CD4-positive, alpha-beta T cell treated with Interleukin-21 for 1 hour (primary cell): ENCODE measurements at places on chromosomes 11 and 22.

- DNase-seq = no peak
These were observed 211.3 kb downstream of the NXPE2 start for GRCh38 chr11:114889594-114890011.

DNA sequence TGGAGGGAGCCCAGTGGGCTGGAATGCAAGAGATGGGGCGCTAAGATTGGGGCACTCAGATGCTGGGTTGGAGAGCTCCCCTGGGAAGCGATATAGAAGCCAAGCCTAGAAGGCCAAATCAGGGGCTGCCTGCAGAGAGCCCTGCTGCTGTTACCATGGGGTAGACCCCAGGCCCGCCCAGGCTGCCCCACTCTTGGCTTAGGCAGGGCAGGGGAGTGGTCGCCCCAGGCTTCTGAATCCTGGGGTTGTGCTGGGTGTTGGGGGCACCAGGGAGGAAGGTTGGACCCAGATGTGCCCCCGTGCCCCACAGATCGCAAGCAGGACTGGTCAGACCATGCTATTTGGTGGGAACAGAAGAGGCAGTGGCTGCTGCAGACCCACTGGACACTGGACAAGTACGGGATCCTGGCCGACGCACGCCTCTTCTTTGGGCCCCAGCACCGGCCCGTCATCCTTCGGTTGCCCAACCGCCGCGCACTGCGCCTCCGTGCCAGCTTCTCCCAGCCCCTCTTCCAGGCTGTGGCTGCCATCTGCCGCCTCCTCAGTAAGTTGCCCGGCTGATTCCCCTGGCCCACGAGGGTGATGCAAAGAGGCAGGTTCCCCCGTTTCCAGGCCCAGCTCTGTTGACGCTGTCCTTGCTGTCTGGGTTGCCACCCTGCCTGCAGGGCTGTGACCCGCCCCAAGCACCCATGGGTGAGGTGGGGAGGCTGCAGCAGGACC, 3.9 kb downstream of the FERMT3 start:
- no peak for DNase-seq

DNA sequence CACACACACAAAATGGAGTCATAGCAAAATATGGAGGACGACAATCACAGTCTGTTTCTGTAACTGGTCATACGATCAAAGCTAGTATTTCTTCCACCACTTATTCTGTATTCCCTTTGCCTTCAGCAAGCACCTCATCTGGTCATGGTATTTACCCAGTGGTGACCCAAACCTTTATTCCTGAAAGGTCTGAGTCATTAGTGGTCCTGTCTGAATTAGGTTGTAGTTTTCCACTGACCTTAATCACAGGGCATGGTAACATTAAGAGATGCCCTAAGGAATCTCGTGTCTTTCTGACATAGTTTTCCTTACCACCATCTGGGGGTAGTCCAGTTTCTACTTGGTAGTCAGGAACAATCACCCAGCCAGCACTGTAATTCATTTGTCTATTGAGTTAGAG, 54.8 kb upstream of the CEP295 start:
- no peak for DNase-seq

GRCh38 chr11:14973621-14974514, 1.7 kb upstream of the CALCA start:
- peak; percentile 9 for DNase-seq

GRCh38 chr11:125192717-125193415, 28.3 kb downstream of the PKNOX2 start:
- no peak for DNase-seq

DNA sequence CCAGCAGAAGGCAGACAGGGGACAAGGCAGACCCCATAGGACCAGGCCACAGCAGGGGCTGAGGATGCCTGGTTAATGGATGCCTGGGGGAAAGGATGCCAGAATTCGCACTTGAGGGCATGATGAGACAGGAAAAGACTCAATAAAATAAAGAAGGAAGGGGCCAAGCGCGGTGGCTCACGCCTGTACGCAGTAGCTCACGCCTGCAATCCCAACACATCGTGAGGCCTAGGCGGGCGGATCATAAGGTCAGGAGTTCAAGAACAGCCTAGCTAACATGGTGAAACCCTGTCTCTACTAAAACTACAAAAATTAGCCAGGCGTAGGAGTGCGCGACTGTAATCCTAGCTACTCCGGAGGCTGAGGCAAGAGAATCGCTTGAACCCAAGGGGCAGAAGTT, 9.8 kb downstream of the APOBEC3D start:
- no peak for DNase-seq

DNA sequence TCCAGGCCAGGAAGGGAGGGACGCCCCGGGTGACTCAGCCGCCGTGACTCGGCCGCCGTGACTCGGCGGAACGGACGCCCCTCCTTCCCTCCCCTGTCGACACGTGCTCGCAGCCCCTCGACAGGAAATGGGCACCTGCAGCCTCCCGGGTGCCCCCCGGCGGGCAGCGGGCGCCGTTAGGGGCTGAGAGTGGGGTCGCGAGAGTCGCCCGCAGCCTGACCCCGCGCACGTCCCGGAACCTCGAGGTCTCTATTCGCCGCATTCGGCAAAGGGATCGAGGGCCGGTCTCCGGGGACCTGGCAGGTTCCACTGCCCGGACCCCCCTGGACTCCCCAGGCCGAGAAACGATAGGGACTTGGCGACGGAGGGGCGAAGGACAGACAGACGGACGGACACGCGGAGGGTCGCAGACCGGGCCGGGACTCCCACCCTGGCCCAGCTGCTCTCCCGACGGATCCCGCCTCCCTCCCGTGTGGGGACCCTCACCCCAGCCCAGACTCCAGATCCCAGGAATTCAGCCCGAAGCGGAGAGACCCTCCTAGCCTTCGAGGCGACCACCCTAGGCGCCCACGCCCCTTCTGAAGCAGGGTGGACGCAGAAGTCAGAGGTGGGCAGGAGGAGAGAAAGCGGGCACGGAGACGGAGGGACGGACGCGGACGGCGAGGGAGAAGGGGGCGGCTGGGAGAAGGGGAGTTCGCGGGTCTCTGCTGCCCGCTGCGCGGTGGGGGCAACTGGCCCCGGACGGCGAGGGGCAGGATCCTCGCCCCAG, 648 bp downstream of the FOSL1 start:
- peak; percentile 55 for DNase-seq

DNA sequence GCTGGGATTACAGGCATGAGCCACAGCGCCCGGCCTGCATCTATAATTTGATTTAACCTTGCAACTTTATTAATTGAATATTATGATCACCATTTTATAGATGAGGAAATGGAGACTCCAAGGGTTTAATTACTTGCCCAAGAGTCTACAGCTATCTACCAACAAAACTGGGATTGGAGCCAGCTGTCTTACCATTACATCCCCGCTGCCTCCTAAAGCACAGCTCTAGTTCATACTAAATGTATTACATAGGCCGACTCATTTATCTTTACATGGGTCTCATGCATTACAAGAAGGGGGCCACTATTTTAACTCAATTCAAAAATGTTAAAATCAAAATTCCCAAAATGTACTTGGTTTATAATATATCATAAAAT, 14.1 kb upstream of the TMA7B start:
- no peak for DNase-seq

DNA sequence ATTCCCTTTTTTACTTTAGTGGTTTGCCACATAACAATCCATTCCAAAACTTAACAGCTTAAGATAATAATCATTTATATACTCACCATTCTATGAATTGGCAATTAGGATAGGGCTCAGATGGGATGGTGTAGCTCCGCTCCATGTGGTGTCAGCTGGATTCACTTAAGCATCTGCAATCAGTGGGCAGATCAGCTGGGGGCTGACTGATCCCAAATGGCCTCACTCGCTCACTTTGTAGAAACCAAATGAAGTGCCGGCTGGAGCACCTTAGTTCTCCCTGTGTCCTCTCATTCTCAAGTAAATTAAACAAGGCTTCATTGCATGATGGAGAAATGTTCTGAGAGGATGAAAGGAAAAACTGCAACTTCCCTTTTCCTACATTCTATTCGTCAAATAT, 161.4 kb downstream of the WT1 start:
- DNase-seq = no peak

GRCh38 chr11:131875611-131876010, 505.2 kb downstream of the NTM start:
- no peak for DNase-seq

- no peak for DNase-seq
These were observed 13.0 kb upstream of the MFNG start for GRCh38 chr22:37499027-37499707.

DNA sequence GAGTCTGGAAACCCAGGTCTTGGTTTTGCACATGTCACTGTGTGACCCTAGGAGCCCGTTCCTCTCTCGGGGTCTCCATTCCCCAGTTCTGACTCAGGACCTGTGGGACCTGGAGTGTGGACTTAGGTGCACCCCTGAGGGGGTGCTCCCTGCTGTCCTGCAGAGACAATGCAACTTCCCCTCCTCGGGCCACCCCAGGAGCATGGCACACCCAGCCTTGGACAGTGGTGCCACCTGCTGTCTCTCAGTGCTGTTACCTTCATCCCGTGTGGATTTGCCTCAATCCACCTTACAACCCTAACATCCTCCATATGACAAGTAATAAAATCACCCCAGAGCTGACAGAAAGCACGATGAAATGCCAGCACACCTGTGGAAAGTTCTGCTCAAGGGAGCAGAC, 27.5 kb upstream of the CRYBB3 start:
- peak; percentile 20 for DNase-seq

GRCh38 chr11:6418557-6419008, 311 bp downstream of the APBB1 start:
- DNase-seq = no peak

DNA sequence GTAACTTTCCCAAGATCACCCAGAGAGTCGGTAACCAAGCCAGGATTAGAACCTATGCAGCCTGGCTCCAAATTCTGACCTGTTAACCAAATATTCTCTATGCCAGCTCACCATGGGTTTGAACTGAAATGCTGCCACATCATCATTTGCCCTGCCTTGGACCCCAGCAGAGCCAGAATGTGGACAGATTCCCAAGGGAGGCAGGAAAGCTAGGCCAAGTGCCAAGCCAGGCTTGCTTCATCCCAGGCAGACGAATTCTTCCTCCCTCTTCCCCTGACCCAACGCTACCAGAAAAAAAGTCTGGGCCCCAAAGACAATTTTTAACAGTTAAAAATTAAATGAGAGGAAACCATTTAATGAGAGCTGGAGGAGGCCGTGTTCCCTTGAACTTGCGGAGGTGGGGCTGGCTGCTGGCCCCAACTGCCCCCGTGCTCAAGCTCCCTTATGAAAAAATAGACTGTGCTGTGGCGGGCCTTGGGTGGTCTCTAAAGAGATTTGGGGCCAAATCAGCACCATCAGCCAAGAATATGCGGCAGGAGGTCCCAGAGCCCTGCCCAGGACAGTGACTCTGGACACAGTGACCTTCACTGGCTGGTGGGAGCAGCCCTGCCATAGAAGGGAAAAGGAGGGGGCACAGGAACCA, 184.1 kb upstream of the SYT13 start:
- no peak for DNase-seq

GRCh38 chr11:59923813-59924212, 14.4 kb upstream of the OOSP1 start:
- DNase-seq = no peak

DNA sequence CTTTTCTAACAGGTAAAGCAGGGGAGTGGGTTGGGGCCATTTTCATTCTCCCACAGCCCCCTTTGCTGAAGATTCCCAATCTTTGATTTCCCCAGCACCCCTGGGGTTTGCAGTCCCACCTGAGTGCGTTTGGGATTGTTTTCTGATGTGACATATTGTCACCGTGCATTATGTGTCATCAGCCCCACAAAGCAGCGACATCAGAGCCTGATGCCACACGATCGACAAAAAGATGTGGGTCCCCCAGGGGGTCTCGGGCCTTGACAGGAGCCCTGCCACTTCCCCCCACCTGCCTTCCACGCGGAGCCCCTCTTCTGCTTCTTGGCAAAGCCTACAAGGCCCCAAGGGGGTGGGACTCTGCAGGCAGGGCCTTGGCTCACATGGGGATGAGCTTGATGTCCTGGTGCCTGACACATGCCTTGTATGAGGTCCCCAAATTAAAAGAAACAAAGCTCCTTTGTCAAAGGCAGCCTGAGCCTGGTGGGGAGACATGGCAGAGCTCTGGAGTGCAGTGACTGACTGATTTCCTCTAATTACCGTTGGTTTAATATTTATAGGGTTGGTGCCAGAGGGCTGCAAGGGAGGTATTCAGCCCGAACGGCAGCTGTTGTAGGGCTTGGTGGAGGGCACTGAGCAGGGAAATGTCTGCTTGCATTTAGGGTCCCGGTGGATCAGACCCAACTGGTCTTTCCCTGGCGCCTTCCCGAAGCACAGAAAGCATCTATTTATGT, 149.2 kb downstream of the MIAT start:
- DNase-seq = no peak

DNA sequence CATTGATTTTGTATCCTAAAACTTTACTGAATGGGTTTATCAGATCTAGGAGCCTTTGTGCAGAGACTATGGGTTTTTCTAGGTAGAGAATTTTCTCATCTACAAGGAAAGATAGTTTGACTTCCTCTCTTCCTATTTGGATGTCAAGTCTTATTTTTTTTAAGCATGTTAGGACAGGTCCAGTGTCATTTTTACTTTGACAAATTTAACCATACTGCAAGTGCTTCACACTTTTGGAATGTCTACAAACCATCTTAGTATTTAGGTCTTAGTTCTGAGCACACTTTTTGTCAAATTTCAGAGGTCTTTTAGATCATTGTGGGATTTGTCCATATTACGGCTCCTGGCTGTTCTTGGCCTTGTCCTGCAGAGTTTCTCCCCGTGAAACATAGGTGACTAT, 715.2 kb upstream of the RAG2 start:
- no peak for DNase-seq

DNA sequence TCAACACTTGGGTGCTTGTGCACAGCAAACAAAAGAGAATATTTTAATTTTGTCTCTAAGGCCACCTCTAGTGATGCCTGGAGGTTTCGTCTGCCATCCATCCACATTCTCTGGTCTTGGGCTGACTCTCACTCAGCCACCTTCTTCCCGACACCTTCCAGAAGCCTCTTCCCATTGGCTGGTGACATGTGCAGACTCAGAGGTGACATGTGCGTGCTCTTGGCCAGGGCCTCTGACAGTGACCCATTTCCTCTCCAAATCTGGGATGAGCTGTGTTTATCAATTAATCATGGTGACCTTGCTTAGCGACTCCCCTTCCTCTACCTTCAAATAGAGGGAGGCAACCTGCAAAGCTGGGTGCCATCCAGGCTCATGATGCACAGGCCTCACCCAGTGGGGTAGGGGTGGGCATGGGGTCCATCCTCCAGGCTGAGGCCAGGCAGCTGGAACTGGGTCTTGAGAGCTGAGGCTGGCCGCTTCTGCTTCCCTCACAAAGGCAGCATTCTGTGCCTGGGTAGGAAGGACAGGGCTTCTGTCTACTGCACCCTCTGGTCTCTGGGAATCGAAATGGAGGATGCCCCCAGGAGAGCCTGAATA, 91.8 kb downstream of the DHCR7 start:
- DNase-seq = no peak

DNA sequence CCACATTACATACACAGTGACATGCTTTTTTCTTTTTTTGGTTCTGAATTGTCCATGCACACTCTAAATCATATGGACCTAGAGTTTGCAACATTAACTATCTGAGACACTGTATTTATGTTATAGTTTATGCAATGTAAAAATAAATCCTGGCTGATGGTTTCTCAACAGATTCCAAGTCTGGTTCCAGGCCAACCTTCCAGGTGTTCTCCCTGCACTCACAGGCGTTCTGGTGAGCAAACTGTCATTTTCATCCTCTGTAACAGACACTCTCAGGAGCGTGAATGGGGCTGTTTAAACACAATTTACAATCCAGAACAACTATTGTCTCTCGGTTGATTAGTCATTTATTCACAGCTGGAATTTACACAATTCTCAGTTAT, 36.5 kb upstream of the ANKK1 start:
- no peak for DNase-seq

- no peak for DNase-seq
These were observed 91.8 kb downstream of the TBC1D22A start for GRCh38 chr22:46854125-46854870.
